ENCODE measurements at places on chromosomes 16 and 17. TPM values are rescaled to one million over a fixed set of nuclear protein-coding genes. Genes with fewer than 3 reads are reported as not detected.

The PIK3R5 gene
- 3.1 TPM for total RNA-seq

The TNFRSF13B gene
- total RNA-seq: not detected

The PRAC2 gene
- 2.1 TPM for total RNA-seq

The FA2H gene
- total RNA-seq: 0.26 TPM

The HOXB4 gene
- 2.0 TPM for total RNA-seq

The EPX gene
- 0.11 TPM for total RNA-seq

The DLX3 gene
- not detected for total RNA-seq

DNA sequence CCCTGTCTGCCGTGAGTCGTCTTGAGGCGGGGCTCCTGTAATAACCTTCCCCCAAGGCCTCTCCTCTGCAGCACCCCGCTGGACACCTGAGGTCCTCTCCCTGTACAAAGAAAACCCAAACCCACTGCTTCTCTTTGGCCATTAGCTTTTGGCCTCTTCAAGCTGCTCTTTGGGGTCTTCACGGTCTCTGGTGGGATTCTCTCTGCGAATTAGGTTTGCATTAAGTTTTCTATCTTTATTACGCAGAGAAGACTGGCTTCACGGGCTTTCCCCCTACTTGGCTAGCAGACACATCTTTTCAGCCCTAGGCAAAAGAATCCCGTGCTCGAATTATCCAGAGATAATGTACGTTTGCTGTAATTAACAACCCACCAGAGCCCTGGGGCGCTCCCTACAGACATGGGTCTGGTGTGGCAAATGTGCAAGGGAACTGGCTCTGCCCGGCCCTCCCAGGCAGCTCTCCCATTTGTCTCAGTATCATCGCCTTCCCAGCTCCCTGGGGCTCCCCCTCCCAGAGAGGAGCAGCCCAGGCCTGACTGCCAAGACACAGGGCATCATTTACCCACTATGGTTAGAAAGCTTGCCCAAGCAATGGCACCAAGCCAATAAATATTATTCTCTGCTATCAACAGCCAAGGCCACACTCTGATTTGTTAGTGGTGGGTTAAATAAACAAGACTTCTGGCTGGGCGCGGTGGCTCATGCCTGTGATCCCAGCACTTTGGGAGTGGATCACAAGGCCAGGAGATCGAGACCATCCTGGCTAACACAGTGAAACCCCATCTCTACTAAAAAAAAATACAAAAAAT is 24.7 kb upstream of the KLHDC4 start:
- no peak for DNase-seq

GRCh38 chr17:45339646-45340605 is 23.1 kb upstream of the MAP3K14 start:
- DNase-seq: no peak

DNA sequence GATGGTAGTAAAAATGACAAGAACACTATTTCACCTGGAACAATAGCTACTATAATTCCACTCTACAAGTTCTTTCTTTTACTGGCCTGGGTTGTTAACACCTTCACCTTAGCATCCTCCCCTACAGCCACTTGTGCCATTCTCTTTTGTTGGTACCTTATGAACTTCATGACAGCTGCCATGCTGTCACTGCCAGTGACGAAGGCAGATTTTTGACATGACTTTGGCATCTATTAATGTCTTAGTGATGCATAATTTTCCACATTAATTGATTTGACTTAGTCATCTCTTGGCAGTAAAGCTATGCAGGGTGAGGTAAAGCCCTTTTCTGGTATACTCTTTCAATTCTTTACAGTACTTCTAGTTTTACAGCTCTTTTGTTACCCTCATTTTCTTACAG is 207.9 kb downstream of the TANC2 start:
- no peak for DNase-seq

- no peak for DNase-seq
Measured at GRCh38 chr16:75792771-75793492, 66.6 kb upstream of the CPHXL start.

- DNase-seq: no peak
Measured at GRCh38 chr16:50153596-50154419, 702 bp downstream of the TENT4B start.

DNA sequence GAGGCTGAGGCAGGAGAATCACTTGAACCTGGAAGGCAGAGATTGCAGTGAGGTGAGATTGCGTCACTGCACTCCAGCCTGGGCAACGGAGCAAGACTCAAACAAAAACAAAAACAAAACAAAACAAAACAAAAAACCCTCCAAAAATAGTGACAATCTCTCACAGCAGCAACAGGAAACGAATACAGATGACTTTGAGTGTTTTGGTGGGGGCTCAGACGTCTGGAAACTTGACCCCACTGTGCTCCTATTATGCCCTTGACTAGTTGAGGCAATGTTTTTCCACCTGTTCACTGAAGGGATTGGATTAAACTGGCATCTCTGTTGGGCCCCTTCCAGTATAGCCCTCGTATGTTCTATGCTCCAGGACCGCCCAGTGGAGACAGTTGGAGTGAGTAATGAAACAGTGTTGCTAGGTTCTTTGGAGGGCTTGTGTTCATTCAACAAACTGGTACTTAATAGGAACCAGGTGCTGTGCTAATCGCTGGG is 167.0 kb downstream of the UTP18 start:
- DNase-seq: no peak

DNA sequence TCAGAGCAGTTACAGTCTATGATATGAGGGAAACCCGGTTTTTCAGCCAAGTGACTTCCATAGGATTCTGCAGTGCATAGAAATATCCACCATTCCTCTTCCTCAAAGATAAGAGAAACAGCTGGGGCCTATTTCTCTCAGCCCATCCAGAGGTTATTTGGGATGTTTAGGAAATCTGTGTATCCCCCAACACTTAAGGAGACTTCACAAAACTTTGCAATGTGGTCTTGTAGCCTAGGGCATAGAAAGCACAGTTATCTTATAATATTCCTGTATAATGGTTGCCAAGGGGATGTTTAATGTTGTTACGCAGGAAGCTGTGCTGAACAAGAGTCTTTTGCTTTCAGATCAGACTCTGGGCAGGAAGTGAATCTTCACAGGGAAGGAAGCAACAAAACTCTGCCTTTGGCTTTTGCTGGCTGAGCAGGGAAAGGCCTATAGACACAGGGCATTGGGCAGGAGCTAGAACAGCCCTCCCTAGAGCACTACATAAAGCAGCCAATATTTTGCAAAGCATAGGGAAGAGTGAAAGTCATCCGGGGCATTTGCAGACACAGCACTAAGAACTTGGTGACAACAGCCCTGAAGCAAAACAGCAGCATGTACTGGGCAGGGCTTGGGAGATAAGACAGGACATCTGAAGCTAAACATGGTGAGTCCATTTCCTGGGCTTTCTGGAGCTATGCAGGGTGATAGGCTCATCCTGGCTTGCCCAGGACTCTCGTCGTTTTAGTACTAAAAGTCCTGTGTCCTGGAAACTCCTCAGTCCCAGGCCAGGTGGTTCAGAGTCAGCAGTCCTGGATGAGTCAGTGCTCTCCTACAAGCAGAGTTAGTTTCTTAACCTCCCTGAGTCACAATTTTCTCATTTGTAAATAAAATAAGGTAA is 18.7 kb upstream of the BEAN1 start:
- DNase-seq: peak; percentile 32

DNA sequence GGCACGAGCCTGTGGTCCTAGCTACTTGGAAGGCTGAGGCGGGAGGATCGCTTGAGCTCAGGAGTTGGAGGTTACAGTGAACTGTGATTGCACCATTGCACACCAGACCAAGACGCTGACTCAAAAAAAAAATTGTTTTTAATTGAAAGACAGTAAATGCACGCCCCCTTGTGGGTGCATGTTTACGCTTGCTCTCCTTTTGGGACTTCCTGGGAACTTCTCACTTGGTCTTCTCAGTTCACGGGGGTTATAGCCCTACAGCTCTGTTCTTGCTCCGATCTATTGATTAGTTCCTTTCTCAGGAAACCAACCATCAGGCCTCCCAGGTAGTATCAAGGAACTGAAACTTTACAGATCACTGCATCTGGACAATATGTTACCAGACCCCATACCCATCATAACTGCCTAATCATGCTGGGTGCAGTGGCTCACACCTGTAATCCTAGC is 14.2 kb upstream of the RIPOR1 start:
- DNase-seq: no peak

GRCh38 chr17:60792250-60792898 is 114.7 kb downstream of the BCAS3 start:
- no peak for DNase-seq

GRCh38 chr17:64180089-64181073 is 50.4 kb upstream of the ERN1 start:
- no peak for DNase-seq

DNA sequence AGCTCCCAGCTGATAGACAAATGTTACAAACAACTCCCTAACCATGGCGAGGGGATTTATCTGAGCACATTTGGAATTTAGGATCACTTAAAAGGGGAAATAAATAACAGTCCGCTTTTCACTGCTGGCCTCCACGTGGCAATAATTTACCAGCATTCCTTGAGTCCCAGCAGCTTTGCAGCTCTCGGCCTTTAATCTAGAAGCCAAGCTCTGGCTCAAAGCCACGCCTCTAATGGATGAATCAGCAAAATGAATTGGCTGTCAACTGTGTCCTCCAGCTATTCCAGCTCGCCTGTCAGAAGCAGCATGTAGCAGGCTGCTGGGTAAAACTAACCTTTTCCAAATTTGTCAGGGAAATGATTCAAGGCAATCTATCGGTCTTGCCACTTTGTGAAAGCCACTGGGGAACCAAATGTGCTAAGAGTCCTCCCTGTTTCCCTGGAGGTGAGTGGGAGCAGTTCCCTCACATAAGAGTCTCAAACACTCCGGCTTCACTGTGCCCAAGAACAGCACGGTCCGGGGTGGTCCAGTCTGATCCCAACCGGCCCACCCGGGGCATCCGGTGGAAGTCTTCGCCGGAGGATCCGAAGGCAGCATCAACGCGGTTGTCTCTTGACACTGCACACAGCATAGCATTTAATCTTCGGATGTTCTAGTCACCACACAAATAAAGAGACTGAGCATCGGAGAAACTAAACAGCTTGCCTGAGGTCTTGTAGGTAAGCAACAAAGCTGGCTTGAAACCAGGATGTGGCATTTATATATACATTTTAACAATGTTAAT is 143.3 kb downstream of the PARN start:
- peak; percentile 29 for DNase-seq

GRCh38 chr17:1360975-1361374 is 39.0 kb downstream of the YWHAE start:
- no peak for DNase-seq

GRCh38 chr17:56176091-56176490 is 22.8 kb downstream of the ANKFN1 start:
- DNase-seq: no peak

DNA sequence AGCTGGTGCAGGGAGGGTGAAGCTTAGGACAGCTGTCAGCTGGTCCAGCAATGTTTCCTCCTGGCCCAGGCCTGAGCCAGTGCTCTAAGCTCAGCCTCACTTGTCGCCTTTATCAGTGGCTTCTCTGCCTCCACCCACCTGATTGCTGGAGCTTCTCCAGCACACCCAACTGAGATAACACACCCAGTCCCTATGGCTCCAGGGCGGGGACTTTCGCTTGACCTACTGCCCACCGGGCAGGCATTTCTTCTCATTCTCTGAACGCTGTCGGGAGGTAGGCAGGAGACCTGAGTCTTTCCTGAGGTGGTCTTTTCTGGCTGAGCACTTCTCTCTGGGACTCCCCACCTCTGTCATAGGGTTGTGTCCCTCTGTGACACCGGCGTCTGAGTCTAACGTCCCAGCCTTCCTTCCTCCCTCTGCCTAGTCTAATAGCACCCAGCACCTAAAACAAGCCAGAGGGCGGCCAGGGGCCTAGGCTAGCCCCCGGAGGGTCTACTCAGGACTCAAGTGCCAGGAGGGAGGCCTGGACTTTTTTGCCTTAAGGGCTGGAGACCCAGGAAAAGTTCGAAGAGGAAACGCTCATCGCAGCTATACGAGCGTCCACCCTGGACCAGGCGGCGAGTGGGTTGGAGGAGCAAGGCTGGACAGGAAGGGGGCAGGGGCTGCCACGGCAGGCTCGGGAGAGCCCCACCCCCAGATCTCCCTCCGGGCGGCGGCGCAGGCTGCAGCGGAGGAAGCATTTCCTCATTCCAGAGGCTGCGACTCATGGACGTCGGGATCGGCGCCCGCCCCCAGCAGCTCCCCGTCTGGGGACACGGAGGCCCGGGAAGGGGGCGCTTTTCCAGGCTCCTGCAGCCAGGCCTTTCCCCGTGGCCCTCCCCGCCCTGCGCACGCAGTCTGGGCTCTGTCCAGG is 756 bp downstream of the TAX1BP3 start:
- DNase-seq: peak; percentile 71

DNA sequence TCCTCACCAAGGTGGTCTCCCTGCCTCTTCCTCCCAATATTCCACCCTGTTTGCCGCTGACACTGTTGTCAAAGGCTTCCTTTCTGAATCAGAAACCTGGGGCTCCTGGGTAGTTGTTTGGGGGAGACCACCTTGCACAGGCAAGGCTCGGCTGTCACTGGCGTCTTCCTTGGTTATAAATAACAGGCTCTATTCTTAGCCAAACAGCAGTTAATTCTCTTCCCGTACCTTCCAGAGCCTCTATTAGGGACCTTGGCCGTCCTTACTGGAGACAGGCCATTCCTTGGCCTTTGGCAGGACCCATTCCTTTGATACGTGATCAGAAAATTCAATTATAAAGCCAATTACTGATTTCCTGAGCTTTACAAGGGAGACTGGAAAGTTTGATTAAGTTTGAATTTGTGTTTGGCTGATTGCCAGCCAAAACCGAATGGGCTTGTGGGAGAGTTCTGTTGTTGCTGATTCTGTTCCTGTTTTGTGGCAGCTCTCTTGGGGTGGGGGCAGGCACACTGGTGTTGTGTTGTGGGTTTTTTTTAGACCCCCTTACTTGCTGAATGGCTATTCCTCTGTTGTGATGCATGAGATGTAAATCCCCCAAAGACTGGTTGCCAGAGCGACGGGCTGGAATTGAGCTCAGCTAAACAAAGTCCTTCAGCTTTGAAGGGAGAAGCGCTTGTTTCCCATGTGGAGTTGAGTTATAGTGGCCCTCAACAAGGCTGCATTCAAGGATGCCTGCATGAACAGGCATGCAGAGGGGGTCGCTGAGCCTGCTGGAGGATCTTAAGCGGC is 104.6 kb downstream of the GNAO1 start:
- peak; percentile 45 for DNase-seq

GRCh38 chr17:46044286-46044928 is 45.4 kb downstream of the STH start:
- DNase-seq: peak; percentile 71
